ENCODE measurements at places on chromosomes 1 and 21.

- peak; percentile 42 for DNase-seq
Measured at GRCh38 chr1:113675302-113675701, 84.0 kb downstream of the PHTF1 start.

- no peak for DNase-seq
Measured at GRCh38 chr1:74065081-74065480, 132.9 kb downstream of the LRRIQ3 start.

- DNase-seq: no peak
Measured at GRCh38 chr1:119587341-119587740, 60.7 kb downstream of the ZNF697 start.

GRCh38 chr1:93715529-93716126 is 34.0 kb upstream of the BCAR3 start:
- DNase-seq: peak; percentile 86

DNA sequence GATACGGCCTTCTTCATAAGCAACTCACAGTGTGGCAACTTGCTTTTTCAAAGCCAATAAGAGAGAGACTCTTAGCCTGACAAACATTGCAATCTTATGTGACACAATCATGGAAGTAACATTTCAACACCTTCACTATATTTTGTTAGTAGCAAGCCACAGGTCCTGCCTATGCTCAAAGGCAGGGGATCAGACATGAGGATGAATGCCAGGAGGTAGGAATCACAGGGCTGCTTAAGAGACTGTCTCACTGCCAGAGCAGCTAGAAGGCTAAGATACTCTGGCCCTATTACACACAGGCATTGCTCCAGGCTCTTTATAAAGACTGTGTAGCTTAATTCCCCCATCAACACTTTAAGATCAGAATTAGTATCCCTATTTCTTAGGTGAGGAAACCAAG is 236.2 kb upstream of the KAZN start:
- no peak for DNase-seq

GRCh38 chr1:212440419-212440818 is 7.7 kb downstream of the NENF start:
- no peak for DNase-seq

DNA sequence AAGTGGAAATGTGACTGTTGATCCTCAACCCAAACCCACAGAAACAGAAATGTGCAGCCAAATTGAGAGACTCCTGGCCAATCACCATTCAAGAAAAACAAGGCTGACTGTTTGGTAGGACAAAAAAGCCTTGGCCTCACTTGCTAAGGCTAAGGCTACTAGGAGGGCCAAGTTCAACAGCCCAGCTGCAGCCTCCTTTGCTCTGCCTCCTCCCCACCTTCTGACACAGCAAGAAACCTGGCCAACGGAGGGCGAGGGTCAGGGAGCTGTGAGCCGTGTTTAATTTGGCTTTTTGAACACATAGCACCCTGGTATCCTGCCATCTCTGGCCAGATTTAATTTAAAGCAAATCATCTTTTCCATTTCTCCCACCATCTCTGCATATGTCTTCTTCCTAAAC is 165.8 kb upstream of the RAB4A start:
- no peak for DNase-seq

GRCh38 chr1:3744646-3745045 is 7.6 kb upstream of the CCDC27 start:
- no peak for DNase-seq

DNA sequence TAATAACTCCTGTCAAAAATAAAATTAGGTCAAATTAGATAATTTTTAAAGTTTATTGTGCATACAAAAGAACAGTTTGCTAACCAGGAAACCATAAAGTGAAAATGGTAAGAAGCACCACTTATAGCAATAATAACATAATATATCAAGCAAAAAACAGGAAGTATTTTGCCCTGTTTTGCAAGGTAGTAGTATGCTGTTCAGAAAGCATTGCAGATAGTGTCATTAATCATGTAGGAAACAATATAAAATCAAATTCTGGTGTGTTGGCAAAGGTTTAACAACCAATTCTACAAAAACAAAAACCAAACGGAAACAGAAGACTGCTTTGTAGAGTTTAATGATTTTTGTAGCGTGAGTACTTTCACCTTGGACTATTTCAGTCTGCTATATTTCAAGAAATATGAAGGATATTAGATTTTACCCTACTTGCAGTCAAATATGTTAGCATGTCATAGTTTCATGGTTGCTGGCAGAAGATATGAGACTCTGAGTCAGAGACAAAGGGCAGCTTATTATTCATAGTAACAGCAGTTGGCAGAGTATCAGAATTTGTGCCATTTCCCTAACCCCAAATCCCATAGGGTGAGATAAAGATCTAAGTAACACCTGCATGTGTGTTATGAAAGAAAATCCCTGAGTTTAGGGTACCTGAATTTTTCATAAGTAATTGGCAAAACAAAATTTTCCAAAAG is 729.0 kb upstream of the BRINP3 start:
- no peak for DNase-seq

DNA sequence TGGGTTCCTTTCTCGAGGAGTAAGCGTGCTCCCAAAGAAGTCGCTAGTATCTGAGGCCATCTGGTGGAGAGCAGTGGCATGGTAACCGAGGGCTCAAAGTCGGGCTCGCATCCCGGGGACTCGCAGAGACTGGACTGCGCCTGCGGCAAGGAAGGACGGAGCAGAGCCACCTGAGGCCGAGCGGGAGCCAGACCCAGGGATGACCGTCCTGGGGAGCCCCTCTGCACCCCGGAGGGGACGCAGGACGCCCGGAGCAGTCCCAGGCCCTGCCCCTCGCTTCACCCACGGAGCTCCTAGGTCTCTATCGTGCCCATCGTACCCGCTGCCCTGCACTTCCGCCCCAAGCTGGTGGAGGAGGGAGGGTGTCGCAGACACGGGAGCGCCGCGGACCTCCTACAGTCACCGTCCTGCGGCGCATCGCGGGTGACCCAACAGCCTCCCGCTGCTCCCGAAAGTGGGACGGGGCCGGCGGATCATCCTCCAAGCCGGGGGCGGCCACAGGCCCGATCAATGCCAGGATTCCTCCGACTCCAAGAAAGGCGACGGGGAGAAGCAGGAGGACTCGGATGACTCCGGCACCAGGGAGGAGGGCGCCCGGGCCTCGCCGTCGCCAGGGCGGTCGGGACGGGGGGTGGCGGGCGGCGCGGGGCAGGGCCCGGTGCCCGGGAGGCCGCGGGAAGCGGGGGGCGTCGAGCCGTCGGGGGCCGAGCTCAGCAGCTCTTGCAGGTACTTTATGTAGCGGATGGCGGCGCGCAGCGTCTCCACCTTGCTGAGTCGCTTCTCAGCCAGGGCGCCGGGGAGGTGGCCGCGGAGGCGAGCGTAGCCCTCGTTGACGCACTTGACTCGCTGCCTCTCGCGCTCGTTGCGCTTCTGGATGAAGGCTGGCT is 2.3 kb upstream of the CACNA1S start:
- DNase-seq: peak; percentile 81

DNA sequence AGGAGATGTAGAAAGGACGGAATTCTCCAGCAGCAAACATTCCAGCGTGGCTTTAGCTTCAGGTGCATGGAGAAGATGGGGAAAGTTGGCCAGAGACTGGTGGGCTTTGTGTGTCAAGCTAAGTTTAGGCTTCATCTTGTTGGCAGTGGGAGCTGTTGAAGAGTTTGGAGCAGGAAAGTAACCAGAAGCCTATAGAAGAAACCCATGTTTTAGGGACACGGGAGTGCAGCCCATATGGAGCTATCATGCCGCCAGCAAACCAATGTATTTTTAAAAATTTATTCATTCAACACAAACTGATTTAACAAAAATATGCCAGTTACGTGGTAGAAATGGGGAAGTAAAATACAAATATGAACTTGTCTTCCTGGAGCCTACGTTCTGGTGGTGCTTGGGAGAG is 53.7 kb downstream of the ACTL8 start:
- no peak for DNase-seq

DNA sequence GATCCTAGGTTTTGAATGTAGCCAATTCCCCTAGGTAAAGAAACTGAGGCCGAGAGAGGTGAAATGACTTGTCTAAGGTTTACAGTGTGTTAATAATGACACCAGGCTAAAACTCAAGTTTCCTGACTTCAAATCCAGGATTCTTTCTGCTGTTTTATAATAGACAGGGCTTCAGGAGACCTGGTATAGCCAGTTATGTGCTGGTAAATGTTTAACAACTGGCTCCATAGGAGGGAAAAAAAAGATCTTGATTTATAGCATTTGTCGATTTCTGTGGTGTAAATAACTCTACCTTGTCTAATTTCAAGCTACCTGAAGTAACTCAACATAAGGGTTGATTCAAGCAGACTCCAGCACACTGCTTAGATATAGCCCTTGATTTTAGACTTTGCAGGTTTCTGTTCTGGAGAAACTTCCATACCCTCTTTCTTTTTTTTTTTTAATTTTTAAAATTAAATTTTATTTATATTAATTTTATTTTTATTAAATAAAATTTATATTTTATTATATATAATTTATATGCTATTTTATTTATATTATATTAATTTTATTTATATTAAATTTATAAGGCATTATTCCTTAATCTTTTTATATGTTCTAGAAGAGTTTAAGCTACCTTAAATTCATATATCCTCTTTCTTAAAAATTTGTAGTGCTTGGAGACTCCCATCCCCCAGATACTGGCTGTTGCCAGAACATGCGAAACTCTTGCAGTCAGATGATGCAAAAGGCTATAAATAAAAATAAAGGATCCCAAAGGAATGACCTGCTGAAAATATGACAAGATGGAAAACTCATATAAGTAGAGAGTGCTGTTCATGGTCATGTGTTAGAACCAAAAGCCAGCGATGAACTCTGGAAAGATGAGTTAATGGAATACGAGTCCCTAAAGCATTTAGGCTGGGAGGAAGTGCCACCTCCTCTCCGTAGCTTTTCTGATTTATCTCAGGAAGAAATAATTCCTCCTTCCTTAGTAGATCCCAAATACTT is 35.4 kb upstream of the SRSF10 start:
- DNase-seq: no peak

- DNase-seq: no peak
Measured at GRCh38 chr1:10050611-10051010, 17.9 kb downstream of the UBE4B start.

DNA sequence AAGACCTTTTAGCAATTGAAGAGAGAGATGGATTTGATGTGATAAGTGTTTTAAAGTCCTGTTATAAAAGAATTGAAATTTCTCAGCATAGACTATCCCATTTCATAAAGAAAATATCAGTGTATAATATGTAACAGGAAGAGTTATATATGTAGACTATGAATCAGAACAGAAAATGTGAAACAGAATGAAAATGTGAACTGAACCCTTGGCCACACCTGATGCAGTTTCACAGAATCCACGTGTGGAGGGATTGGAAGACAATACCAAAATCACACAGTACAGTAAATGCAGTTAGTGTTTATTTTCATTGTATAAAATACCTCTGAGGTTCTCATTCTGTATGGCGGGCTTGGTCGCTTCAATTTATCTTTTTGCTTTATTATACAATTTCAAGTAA is 9.9 kb upstream of the SLAMF1 start:
- DNase-seq: no peak

GRCh38 chr1:154772606-154773506 is 97.2 kb downstream of the KCNN3 start:
- no peak for DNase-seq

DNA sequence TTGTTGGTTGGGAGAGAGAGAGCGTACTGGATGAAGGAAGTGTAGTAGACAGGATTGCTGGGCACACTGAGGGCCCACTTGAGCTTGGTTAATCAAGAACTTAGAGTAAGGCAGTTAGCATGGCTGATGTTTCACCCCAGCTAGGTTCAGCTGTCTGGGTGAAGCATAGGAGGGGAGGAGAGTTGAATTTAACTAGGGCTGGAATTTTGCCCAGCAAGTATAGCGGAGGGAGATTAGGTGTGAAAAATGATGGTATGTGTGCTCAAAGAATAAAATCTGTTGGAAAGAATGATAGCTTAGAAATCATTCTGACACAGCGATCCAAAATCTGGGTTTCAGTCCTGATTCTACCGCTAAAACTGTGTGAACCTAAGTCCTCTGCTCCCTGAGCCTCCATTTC is 461.5 kb upstream of the PROX1 start:
- DNase-seq: no peak

- DNase-seq: no peak
Measured at GRCh38 chr1:85665932-85666331, 42.3 kb downstream of the ZNHIT6 start.

DNA sequence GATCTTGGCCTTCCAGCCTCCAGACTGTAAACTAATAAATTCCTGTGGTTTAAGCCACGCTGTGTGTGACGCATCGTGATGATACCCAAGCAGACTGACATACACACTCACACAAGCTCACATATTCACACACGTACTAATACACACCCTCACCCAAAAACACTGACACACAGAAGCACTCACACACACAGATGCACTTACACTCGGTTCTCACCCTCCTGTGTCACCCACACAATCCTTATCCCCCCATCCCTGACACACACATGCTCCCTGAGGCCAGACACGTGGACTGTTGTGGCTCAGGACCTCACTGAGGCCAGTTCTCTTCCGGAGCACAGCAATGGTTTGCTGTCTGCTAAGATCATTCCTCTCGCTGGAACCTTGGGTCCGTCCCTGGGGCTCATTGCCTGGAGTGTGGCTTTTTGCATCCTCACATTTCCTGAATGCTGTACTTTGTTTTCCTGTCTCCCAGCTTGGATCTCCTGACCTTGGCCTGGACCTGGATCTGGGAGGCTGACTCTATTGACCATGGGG is 76.9 kb upstream of the LYST start:
- DNase-seq: no peak

GRCh38 chr1:162303004-162303344 is 73.7 kb downstream of the SPATA46 start:
- DNase-seq: no peak
